Osteoblast (primary cell): ENCODE measurements at places on chromosomes 4 and X. TPM values are rescaled to one million over a fixed set of nuclear protein-coding genes. Genes with fewer than 3 reads are reported as not detected.

GRCh38 chrX:55167124-55167803 lies 52.9 kb upstream of the PAGE5 start:
- H3K4me3 ChIP-seq, result no peak overlapping the region
- H3K4me1 ChIP-seq, result no peaks in the 10 kb centered on the region
- H3K36me3 ChIP-seq, result no peaks in the 10 kb centered on the region
- H3K27me3 ChIP-seq, result no peaks in the 10 kb centered on the region
- DNase-seq, result no peak
- H3K27ac ChIP-seq, result no peak overlapping the region

- H3K4me3 ChIP-seq, result peak overlapping the region; percentile 63
- H3K27ac ChIP-seq, result no peak overlapping the region
- no peaks in the 10 kb centered on the region for H3K36me3 ChIP-seq
These were observed 531 bp upstream of the GPRIN3 start for GRCh38 chr4:89308161-89308500.

DNA sequence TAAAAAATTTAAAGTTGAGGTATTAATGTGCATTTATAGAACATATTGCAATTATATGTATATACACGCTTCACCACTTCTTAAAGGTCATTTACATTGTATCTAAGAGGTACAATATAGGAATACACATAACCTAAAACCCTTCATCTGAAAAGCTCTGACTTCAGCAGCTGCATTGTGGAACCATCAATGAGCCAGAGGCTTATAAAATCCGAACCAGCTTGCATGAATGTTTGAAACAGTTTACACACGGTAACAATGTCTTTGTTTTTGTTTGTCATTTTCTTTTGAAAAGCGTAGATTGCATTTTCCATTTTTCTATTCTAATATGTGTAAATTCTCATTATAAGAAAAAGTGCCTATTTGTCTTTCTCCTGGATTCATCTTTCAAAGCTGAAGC lies 221.6 kb downstream of the DCLK2 start:
- H3K4me3 ChIP-seq, result no peak overlapping the region
- no peaks in the 10 kb centered on the region for H3K27me3 ChIP-seq
- H3K36me3 ChIP-seq, result no peaks in the 10 kb centered on the region
- no peak for DNase-seq
- H3K27ac ChIP-seq, result no peak overlapping the region

DNA sequence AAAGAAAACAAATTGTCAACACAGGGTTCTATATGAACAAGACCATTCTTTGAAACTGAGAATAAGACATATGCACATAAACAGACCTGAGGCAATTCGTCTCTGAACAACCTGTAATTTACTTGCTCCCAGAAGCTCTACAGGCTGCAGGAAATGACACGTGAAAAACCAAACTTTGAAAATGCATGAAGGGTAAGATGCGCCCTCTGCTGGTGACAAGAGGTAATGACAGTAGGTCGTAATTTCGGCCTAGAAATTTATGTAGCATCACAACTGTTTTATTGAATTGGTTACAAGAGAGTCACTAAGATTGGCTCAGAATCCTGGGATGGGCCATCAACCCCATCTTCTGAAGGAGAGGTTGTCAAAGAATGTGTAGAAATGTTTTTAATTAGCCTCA lies 276.5 kb downstream of the PPP4R3C start:
- H3K4me1 ChIP-seq, result no peaks in the 10 kb centered on the region
- DNase-seq, result peak; percentile 15
- H3K27me3 ChIP-seq, result no peaks in the 10 kb centered on the region
- H3K36me3 ChIP-seq, result no peaks in the 10 kb centered on the region
- no peak overlapping the region for H3K4me3 ChIP-seq

- no peak overlapping the region for H3K4me3 ChIP-seq
- no peaks in the 10 kb centered on the region for H3K36me3 ChIP-seq
- H3K27me3 ChIP-seq, result peaks cover 4% of the 10 kb centered on the region
- H3K4me1 ChIP-seq, result no peaks in the 10 kb centered on the region
These were observed 65.4 kb downstream of the ANK2 start for GRCh38 chr4:113114884-113115283.

GRCh38 chr4:73340917-73341316 lies 63.2 kb upstream of the ALB start:
- no peak for DNase-seq
- H3K4me3 ChIP-seq, result no peak overlapping the region
- no peak overlapping the region for H3K27ac ChIP-seq
- no peaks in the 10 kb centered on the region for H3K36me3 ChIP-seq
- H3K4me1 ChIP-seq, result no peaks in the 10 kb centered on the region
- H3K27me3 ChIP-seq, result peaks cover 3% of the 10 kb centered on the region

GRCh38 chrX:70025464-70025863 lies 24.3 kb downstream of the AWAT2 start:
- H3K27me3 ChIP-seq, result peaks cover 44% of the 10 kb centered on the region
- DNase-seq, result no peak
- H3K27ac ChIP-seq, result no peak overlapping the region
- no peaks in the 10 kb centered on the region for H3K4me1 ChIP-seq
- no peak overlapping the region for H3K4me3 ChIP-seq

DNA sequence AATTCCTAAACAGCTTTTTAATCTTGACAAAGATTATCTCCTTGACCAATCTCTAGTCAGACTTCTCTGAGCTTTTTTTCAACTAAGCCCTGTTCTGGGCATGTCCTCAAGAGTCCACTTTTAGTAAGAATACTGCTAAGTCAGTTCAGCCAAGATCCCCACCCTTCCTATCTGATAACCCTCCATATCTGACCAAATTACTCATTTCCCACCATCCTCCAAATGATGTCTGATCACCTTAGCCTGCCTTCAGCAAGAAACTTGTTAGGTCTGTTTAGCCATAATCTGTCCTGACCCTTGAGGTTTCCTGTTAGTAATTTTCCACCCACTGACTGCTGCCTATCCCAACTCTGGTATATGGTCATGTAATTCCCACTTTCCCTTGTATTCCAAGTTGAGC lies 65.2 kb downstream of the FAM13A start:
- no peaks in the 10 kb centered on the region for H3K27me3 ChIP-seq
- no peaks in the 10 kb centered on the region for H3K36me3 ChIP-seq
- peaks cover 8% of the 10 kb centered on the region for H3K4me1 ChIP-seq
- DNase-seq, result peak; percentile 0
- no peak overlapping the region for H3K4me3 ChIP-seq

DNA sequence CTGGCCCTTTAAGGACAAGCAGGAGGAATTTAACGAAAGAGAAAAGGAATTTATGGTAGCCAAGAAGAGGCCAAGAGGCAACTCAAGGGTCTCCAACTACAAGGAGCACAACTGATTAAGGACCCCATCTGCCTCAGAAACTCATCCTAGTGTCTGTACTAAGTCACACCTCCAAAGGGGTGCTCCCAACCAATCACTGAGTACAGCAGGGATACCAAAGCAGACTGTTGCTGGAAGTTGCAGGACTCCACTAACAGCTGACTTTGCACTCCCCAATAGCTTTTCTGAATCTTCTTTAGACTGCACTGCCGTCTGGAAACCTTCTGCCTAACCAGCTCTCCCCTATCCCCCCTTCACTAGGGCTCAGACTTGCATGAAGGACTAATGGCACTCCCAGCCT lies 50.6 kb downstream of the ATP11C start:
- no peak overlapping the region for H3K4me3 ChIP-seq
- DNase-seq, result peak; percentile 54
- H3K27ac ChIP-seq, result peak overlapping the region; percentile 90
- H3K36me3 ChIP-seq, result no peaks in the 10 kb centered on the region

DNA sequence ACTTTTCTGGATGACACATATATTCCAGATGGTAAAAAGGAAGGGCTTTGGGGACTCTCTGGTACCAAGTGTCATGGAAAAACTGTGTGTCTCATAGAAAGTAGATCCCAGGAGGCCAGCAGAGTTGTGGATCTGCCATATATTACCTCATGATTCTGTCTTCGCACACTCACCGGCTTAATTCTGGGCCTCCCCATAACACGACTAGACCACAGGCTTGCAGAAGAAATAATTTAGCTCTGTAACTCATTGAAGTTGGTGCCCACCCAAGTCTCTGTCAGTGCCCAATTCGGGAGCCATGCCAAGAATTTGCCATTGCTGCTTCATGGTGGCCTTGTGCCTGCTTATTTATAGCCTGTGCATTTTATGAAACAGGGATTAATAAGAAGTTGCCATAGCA lies 104.5 kb downstream of the AR start:
- no peaks in the 10 kb centered on the region for H3K36me3 ChIP-seq
- no peaks in the 10 kb centered on the region for H3K4me1 ChIP-seq
- DNase-seq, result no peak
- H3K27ac ChIP-seq, result no peak overlapping the region
- H3K27me3 ChIP-seq, result no peaks in the 10 kb centered on the region

- H3K4me3 ChIP-seq, result no peak overlapping the region
- no peaks in the 10 kb centered on the region for H3K4me1 ChIP-seq
- H3K27ac ChIP-seq, result no peak overlapping the region
- H3K27me3 ChIP-seq, result no peaks in the 10 kb centered on the region
- no peak for DNase-seq
These were observed 53.2 kb upstream of the CHRNA9 start for GRCh38 chr4:40281913-40282312.

DNA sequence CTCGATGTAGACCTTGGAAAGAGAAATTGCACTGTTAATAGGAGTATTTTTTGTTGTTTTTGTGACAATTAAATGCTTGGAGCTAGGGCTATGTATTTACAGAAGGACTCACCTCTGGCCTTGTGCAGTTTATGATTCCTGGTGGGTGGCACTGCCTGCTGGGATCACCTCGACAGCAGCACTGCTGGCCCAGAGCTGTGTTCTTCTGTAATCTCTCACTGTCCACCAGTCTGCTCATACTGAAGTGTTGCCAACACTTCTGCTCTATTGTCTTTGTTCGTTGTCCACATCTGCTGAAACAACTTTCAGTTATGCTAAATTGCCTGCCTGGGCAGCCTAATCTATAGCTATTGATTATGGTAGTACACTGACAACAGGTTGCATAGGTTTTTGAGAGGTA lies 194.4 kb upstream of the ANK2 start:
- no peaks in the 10 kb centered on the region for H3K36me3 ChIP-seq
- no peak for DNase-seq
- no peak overlapping the region for H3K4me3 ChIP-seq
- no peaks in the 10 kb centered on the region for H3K27me3 ChIP-seq
- no peak overlapping the region for H3K27ac ChIP-seq

DNA sequence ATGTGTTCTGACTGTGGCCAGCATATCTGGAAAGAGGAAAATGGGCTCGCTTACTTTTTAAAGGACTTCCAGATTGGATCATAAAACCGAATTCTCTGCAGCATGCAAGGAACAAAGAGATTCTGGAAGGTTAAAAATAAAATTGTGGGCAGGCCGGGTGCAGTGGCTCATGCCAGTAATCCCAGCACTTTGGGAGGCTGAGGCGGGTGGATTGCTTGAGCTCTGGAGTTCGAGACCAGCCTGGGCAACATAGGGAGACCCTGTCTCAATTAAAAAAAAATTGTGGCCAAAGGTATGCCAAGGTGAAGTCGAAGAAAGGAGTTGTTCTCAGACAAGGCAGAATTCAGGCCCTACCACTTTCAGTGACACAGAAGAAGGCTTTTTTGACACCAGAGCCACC lies 37.8 kb downstream of the NELFA start:
- H3K27me3 ChIP-seq, result no peaks in the 10 kb centered on the region
- H3K36me3 ChIP-seq, result peaks cover 61% of the 10 kb centered on the region
- H3K27ac ChIP-seq, result no peak overlapping the region
- no peak for DNase-seq

DNA sequence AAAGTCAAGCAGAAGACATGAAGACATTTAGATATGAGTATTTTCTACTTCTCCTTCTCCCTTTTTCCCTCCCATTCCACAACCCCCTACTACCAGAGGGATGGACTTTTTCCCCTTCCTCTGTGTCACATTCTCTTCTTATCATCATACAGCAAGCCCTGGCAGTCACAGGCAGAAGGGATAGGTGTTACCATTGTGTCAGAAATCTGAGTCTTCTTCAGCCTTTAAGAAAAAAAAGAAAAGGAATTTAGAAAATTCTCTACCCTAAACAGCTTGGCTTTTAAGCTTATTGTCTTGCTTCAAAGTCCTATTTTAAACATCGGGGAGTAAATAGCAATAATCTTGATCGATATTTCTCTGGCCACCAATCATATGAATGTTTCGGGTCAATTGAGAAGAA lies 30.9 kb upstream of the ADH1C start:
- H3K36me3 ChIP-seq, result no peaks in the 10 kb centered on the region
- no peaks in the 10 kb centered on the region for H3K27me3 ChIP-seq

DNA sequence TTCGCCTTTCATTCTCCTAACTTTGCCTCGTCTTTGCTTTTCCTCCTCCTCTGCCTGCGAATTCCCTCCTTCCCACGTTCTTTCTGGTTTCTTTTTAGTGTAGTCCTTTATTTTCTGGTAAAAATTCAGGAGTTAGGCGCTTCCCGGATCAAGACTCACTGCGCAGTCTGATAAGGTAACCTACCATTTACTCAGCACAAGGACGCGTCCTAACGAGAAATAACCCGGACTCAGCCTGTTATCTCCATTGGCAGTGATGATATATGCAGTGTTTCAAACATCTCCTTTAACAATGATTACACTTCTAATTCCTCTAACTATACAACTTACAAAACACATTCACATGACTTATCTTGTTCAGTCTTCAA lies 357 bp upstream of the ETNPPL start:
- H3K27ac ChIP-seq, result no peak overlapping the region
- H3K36me3 ChIP-seq, result no peaks in the 10 kb centered on the region
- DNase-seq, result no peak
- H3K4me3 ChIP-seq, result peak overlapping the region; percentile 69
- H3K27me3 ChIP-seq, result peaks cover 34% of the 10 kb centered on the region

DNA sequence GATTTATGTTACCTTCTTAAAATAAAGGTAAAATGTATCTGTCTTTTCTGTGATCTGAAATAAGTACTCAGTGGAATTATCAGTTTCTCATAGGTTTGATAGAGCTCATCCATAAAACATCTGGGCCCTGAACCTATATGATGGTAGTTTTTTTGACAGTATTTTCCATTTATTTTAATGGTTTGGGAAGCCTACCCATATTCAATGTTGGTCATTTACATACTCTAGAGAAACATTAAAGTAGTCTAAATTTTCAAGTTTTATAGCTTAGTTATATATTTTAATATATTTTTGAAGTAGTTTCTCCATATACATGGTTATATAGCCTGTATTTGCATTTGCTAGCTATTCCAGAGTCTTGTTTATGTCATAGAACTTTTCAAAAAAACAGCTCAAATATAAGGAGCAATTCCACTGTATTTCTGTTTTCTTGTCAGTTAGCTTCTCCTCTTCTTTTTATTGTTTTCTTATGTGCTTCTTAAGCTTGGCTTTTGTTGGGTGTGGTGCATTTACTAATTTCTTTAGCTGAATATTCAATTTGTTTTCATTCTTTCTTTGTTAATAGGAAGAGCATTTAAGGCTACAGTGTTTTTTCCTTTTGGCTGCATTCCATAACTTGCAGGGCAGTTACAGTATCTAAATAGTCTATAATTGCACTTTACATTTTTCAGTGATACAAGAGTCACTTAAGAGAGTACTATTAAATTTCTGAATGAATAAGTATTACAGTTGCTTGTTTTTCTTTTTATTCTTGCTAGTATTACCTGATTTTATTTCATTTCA lies 181.4 kb downstream of the DKK2 start:
- no peaks in the 10 kb centered on the region for H3K4me1 ChIP-seq
- no peak overlapping the region for H3K4me3 ChIP-seq
- DNase-seq, result no peak
- no peaks in the 10 kb centered on the region for H3K27me3 ChIP-seq
- no peak overlapping the region for H3K27ac ChIP-seq
- H3K36me3 ChIP-seq, result no peaks in the 10 kb centered on the region

ZNF185 gene
- 1.1 and 1.2 TPM in 2 replicates for total RNA-seq

MTMR8 gene
- 0.72 and 1.2 TPM in 2 replicates for total RNA-seq

TCP11X1 gene
- not detected in 2 replicates for total RNA-seq

BCORL1 gene
- total RNA-seq, result 1.4 and 1.8 TPM in 2 replicates

SLC9B1 gene
- total RNA-seq, result 0.29 and 0.72 TPM in 2 replicates

GUCY2F gene
- total RNA-seq, result under 0.01 TPM in 1 of 2 replicates, not detected in the other

TCEAL6 gene
- not detected in 2 replicates for total RNA-seq

LEF1 gene
- total RNA-seq, result 5.8 and 7.7 TPM in 2 replicates
